Fibroblast of villous mesenchyme (primary cell): ENCODE measurements at places on chromosomes 1 and 21.

GRCh38 chr1:38114241-38115026 is 67.8 kb upstream of the POU3F1 start:
- no peak for DNase-seq

- peak; percentile 82 for DNase-seq
These were observed 10.9 kb upstream of the C4BPB start for GRCh38 chr1:207077470-207078377.

- DNase-seq = no peak
These were observed 106.1 kb downstream of the APP start for GRCh38 chr21:26064506-26064905.

DNA sequence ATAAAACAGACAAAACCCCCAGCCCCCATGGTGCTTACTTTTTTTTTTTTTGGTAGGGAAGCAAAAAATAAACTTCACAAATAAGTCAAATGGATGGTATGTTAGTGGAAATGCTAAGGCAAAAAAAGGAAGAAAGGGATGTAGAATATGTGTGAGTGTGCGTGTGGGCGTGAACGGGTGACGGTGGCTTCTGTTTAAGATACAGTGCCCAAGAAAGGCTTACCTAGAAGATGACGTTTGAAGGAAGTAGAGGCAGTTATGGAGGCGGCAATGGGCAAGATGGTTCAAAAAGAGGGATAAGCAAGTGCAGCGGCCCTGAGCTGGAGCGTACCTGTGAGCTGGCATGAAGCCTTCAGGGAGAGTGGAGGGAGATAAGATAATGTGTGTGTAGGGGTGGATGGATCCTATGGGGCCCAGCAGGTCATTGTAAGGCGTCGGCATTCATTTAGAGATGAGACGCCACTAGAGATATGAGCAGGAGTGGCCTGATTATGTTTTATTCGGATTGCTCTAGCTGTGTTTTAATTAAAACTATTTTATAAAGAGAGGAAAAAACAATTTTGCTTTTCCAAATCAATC is 19.9 kb downstream of the LEPR start:
- DNase-seq = no peak

GRCh38 chr1:29197590-29197924 is 15.9 kb upstream of the SRSF4 start:
- DNase-seq = peak; percentile 64

- DNase-seq = no peak
These were observed 8.0 kb downstream of the MED8 start for GRCh38 chr1:43381612-43382011.

DNA sequence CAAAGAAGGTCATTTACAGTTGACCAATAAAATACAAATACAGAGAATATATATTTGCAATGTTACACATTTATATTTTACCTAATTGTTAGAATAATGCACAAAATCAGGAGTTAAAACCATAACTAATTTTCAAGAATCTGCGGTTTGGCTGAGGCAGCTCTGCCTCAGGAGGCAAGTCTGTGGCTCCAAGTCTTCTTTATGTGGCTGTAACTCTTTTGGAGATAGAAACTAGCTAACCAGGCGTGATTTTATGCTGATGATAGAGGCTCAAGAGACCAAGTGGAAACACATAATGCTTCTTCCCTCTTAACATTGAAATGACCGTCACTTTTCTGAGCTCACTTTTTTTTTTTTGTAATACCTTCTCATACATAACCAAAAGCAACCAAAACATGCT is 744.7 kb upstream of the CXADR start:
- DNase-seq = no peak

DNA sequence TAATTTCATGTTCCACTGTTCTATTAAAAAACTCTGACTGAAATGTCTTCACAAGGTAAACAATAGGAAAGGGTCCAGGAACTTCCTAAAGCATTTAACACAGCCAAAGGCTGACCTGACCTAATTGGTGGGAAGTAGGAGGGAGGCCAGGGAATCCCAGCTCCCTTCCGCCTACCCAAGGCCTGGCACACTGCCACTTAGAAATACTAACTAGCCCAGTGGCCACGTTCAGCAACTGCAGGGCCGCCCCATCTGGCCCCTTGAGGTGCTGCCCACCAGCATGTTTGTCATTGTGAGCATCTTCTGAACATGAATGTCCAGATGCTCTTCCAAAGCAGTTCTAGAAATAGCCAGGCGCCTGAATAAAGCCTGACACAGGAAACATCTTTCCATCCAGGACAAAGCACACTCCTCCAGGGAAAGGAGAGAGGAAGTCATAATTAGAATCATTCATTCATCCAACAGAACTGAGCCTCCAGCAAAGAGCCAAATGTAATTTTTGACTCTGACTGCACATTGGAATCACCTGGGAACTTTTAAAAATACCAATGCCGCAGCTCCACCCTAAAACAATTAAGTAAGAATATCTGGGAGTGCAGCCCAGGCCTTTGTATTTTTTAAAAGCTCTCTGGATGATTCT is 44.6 kb upstream of the BCL9 start:
- peak; percentile 23 for DNase-seq

GRCh38 chr21:45460611-45461368 is 55.8 kb downstream of the COL18A1 start:
- DNase-seq = peak; percentile 93

DNA sequence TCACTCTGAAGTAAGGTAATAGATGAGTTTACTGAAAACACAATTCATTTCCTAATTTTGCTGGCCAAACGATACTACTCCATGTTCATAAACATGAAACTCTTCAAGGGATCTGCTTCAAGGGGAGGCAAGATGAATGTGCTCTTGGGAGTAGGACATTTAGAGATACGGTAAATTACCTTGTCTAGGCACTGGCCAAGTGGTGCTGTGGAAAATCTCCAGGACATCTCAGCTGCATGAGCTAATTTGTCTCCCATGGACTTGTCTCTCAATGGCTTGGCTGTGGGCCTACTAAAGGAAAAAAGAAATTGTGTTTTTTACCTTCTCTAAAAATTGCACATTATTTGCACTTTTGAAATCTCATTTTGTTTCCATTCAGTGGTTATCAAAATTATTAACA is 780.6 kb downstream of the LTN1 start:
- no peak for DNase-seq

DNA sequence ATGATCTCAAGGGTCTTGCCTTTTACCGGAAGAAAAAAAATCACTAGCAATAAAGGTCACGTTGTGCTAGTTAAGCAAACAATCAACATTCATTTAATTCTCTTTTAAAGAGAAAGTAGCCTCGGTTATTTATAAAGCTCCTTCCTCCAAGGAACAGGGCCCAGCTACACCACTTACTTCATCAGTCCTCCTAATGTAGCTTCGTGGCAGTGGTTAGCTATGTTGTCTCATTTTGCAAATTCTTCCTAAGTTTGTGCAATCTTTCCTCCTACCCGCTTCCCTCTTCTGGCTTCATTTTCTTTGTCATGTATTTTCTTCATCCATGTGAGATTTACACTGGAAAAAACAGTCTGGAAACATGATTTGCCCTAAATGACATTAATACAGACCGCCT is 554.2 kb downstream of the NUF2 start:
- DNase-seq = peak; percentile 81

- no peak for DNase-seq
These were observed 16.7 kb downstream of the C1orf174 start for GRCh38 chr1:3883194-3883925.

- DNase-seq = no peak
These were observed 53.8 kb downstream of the TLR5 start for GRCh38 chr1:223089250-223089649.

GRCh38 chr1:53038566-53038965 is 23.4 kb upstream of the PODN start:
- DNase-seq = no peak

- no peak for DNase-seq
These were observed 11.1 kb downstream of the FLG start for GRCh38 chr1:152313970-152314369.

DNA sequence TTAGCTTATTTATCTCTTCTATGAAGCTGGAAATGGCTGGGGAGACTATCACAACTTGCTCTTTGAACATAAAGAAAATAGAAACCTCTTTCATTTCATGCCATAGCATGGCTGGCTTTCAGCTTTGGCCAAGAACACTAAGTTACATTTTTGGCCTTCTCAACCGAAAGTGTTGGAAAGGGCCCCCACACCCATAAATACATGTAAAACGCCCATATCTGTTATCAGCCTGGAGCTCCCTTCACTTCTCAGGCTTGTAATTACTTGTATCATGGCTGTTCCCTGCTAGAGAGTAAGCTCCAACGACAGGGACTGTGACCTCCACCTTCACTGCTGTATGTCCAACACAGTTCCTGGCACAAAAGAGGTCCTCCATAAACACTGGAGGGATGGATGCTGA is 12.7 kb upstream of the EIF4G3 start:
- DNase-seq = no peak

GRCh38 chr1:245052258-245052657 is 102.5 kb upstream of the KIF26B start:
- no peak for DNase-seq

DNA sequence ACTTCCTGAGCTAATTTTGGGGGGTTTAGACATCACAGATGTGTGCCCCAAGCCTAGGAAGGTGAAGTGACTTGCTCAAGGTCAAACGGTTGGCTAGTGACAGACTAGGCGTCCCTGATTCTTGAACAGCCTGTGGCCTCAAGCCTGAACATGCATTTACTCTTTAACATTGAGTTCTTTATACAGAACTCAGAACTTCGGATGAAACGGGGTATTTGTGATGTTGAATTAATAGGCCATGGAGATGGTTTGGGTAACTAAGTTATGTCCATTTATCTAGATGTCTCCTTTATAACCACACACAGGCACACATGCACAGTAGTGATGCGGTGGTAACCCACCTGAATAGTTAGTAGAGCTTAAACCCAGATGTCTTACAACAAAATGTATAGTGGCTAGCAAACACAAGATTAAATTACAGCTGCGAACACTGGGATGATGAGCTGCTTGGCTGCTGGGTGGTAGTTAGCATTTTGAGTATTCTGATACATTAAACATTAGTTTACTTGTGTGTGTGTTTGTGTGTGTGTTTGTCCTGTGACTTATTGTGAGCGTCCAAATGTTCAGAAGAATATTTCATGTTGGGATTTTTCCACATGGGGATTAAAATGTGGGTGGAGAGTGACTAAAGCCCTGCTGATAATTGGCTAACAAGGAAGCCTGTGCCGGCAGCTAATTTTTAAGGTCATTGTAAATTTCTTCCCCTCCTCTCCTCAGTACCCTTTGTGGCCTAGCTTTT is 2.3 kb downstream of the ATP1A1 start:
- peak; percentile 62 for DNase-seq

DNA sequence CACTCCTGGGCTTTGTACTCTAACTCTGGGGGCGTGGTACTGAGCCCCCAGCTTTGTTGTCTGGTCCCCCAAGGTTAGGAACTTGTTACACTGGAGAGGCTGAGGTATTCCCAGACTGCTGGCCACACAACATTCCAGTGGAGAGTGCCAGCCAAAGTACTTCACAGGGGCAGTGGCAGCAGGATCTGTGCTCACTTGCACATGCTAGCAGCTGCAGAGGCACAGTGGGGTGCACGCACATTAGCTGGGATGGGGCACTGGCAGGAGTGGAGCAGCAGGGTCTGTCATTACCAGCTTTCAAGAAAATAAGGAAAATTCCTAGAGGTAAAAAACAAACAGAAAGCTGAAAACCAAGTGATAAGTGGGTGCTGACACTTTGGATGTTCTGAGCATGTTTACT is 31.0 kb downstream of the ZNF691 start:
- DNase-seq = no peak

- DNase-seq = no peak
These were observed 57.8 kb upstream of the CD1D start for GRCh38 chr1:158122833-158123388.

GRCh38 chr1:10168912-10169514 is 41.4 kb upstream of the KIF1B start:
- DNase-seq = no peak

DNA sequence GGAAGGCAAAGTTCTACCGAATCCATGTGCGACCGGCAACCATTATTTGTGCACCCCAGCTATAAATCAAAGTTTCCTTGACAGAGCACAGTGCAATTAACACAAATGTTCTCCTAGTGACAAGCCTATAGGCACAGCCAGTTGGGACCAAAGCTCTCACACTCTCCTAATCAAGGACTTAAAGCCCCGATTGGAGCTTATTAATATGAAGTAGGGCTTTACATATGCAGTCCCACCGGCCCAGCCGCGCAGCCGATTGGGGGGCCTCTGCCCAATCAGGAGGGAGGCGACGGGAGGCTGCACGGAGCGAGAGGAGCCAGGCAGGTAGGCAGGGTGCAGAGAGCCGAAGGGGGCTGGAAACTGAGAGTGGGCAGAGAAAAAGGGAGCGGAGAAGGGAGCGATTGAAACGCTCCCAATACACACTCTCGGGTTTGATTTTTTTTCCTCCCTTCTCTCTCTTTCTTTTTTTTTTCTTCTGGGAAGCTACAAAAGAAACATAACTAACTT is at the start of gene ESRRG:
Gene ESRRG, minus strand, starts transcription at position 156 of the 507 bp plus-strand sequence. Its CDS starts 130 bp downstream, at position 26.
- DNase-seq = no peak

DNA sequence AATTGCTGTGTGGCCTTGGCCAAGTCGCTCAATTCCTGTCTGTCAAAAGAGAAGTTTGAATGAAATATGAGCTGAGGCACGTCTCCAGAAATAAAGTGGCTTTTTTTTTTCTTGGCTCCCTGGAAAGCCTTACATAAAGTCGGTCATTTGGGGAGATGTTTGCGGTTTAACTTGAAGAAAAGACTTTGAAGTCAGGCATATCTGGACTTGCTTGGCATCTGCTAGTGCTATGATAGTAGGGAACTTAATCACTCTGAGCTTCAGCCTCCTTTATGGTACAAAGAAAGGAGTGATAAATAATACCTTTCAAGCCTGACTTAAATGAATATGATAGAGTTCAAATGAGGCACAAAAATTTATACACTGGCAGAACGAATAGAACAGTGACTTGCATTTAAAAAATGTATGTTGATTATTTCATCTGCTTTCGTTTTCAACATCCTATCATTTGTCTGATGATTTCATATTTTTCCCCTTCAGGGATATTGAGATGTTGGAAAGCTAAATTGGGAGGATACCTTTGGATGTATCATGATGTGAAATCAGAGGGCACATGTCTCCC is 60.2 kb downstream of the FASLG start:
- peak; percentile 12 for DNase-seq

GRCh38 chr1:9840176-9840575 is 16.4 kb upstream of the CLSTN1 start:
- DNase-seq = no peak

DNA sequence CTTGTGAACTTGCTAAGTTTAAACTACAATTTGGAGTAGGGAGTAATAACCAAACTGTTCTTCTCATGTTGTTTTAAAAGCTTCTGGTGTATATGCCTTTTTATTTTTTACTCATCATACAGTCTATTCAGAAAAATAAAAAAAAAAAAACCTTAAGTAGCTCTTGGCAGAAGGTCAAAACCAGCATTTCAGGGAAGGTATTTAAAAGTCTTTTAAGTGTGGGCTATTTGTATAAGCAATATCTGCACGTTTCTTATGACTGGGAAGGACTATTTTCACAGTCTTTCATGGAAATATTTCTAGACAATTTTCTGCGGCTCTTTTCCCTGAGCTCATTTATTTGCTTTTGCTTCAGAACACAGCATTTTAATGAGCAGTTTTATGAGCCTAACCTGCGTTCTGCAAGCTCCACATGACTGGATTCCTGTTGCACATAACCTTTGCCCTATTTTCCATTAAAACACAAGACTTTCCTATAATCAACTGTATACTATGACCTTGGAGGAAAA is 60.9 kb upstream of the C1orf105 start:
- peak; percentile 96 for DNase-seq

GRCh38 chr1:96185181-96185580 is 536.4 kb upstream of the PTBP2 start:
- DNase-seq = no peak

- no peak for DNase-seq
These were observed 173.7 kb upstream of the COA6 start for GRCh38 chr1:234199476-234200127.

- DNase-seq = peak; percentile 90
These were observed 62.5 kb upstream of the TNFSF4 start for GRCh38 chr1:173269490-173270230.
